ENCODE measurements at places on chromosomes 16 and 17. TPM values are rescaled to one million over a fixed set of nuclear protein-coding genes. Genes with fewer than 3 reads are reported as not detected.

DNA sequence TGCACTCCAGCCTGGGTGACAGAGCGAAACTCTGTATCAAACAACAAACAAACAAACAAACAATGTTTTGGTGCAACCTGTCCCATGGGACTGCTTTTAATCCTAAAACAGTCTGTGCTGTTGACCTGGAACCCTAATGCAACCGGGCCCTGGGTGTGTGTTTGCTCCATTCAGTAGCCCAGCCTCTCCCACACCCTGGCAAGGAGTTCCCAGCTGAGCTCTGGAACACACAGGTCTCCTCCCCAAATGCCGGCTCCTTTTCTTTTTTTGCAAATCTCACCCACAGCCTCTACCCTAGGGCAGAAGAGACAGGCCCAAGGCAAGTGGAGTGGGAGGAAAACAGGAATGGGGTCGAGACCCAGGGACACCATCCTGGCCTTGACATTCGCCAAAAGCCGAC lies 29.8 kb upstream of the RASD1 start:
- no peaks in the 10 kb centered on the region for H3K4me1 ChIP-seq
- H3K36me3 ChIP-seq, result no peaks in the 10 kb centered on the region
- no peak for DNase-seq
- no peak overlapping the region for H3K4me3 ChIP-seq
- no peak overlapping the region for H3K27ac ChIP-seq

- no peak for DNase-seq
- H3K27ac ChIP-seq, result no peak overlapping the region
- H3K4me1 ChIP-seq, result no peaks in the 10 kb centered on the region
- no peaks in the 10 kb centered on the region for H3K27me3 ChIP-seq
- H3K4me3 ChIP-seq, result no peak overlapping the region
- no peaks in the 10 kb centered on the region for H3K36me3 ChIP-seq
These were observed 53.0 kb upstream of the DNAJA2 start for GRCh38 chr16:47026492-47026891.

DNA sequence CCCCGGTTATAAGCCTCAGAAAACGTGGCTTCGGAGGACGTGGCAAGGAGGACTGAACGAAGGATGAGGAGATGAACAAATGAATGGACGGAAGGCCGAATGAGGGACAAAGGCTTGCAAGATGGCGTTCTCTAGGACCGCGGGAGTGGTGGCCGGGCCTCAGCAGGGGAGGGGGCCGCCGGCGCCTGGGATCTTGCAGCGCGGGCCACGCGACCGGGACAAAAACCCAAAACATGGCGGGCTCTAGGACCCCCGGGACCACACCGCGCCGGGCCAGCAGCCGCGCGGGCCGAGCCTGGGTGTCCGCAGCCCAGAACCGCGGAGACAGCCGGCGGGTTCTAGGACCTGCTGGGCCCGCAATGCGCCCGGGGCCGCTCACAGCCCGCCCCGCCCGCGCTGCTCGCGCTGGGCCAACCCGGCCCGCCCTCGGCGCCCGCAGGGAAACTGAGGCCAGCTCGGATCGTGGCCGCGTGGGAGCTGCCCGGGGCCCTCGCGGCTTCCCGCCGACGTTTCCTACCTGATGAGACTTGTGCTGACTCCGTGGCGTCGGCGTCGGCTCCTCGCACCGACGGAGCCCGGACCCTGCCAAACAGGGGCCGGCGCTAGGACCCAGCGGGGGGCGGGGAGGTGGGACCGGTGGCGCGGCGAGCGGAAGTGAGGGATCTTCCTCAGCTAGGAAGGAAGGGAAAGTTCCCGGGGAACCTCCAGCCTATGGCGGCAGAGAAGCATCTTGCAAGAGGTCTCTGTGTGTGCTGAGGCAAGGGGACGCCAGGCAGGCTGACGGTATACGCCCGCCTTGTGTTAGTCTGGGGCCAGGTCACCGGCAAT lies 684 bp downstream of the ZNF668 start:
- peak; percentile 95 for DNase-seq
- H3K27me3 ChIP-seq, result no peaks in the 10 kb centered on the region
- no peaks in the 10 kb centered on the region for H3K4me1 ChIP-seq
- H3K4me3 ChIP-seq, result peak overlapping the region; percentile 98
- peak overlapping the region; percentile 95 for H3K27ac ChIP-seq

- no peaks in the 10 kb centered on the region for H3K36me3 ChIP-seq
- no peaks in the 10 kb centered on the region for H3K27me3 ChIP-seq
- no peak overlapping the region for H3K27ac ChIP-seq
- DNase-seq, result no peak
- no peaks in the 10 kb centered on the region for H3K4me1 ChIP-seq
These were observed 197.4 kb downstream of the ZNF423 start for GRCh38 chr16:49658531-49658930.

DNA sequence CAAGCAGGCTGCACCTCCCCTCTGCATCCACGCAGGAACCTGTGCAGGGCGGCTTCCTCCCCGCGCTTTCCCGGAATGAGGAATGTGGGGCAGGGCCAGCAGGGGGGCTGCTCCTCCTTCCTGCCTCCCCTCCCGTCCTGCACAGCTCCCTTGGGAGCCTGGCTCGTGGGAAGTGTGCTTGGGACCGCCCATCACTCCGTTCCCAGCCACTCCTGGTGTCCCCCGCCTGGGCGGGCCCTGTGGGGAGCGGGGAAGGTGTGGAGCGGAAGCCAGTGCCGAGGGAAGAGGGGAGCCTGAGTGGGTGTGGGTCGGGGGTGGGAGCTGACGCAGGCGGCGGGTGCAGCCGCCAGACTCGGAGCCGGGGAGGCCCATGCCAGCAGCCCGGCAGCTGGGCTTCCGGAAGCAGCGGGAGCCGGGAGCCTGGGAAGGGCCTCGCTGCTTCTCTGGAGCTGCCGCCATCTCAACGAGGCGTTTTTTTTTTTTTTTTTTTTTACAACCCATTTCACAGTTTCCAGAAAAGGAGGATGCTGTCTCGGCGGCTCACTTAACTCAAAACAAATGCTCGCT lies 24.1 kb downstream of the BAHCC1 start:
- peak; percentile 64 for DNase-seq
- H3K4me1 ChIP-seq, result no peaks in the 10 kb centered on the region
- no peak overlapping the region for H3K4me3 ChIP-seq

- H3K27me3 ChIP-seq, result no peaks in the 10 kb centered on the region
- H3K36me3 ChIP-seq, result no peaks in the 10 kb centered on the region
- no peak for DNase-seq
- peak overlapping the region; percentile 54 for H3K4me3 ChIP-seq
- H3K27ac ChIP-seq, result peak overlapping the region; percentile 67
- H3K4me1 ChIP-seq, result peaks cover 5% of the 10 kb centered on the region
These were observed 47.5 kb downstream of the WNT3 start for GRCh38 chr17:46770818-46771560.

DNA sequence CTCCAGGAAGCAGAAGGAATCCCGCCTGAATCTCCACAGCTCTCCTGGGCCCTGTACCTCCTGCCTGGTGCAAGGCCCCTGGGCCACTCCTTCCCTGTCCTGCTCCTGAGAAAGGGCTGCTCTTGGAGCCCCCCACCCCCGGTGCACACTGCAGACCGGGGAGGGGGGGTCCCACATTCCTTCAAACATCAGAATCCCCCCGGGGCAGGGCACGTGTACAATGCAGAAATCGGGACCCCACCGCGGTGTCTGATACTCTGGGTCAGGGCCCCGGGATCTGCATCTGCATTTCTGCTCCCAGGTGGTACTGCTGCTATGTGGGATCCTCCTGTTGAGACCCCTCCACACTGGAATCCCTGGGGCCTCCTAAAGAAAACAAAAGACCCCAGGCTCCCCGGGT lies 99.5 kb upstream of the GSE1 start:
- no peak overlapping the region for H3K4me3 ChIP-seq
- peaks cover 17% of the 10 kb centered on the region for H3K4me1 ChIP-seq
- H3K27ac ChIP-seq, result peak overlapping the region; percentile 98
- no peak for DNase-seq
- no peaks in the 10 kb centered on the region for H3K27me3 ChIP-seq
- H3K36me3 ChIP-seq, result no peaks in the 10 kb centered on the region

- H3K4me3 ChIP-seq, result no peak overlapping the region
- no peak overlapping the region for H3K27ac ChIP-seq
- H3K4me1 ChIP-seq, result no peaks in the 10 kb centered on the region
- no peak for DNase-seq
These were observed 21.8 kb upstream of the LRRC37A3 start for GRCh38 chr17:64941045-64941444.

DNA sequence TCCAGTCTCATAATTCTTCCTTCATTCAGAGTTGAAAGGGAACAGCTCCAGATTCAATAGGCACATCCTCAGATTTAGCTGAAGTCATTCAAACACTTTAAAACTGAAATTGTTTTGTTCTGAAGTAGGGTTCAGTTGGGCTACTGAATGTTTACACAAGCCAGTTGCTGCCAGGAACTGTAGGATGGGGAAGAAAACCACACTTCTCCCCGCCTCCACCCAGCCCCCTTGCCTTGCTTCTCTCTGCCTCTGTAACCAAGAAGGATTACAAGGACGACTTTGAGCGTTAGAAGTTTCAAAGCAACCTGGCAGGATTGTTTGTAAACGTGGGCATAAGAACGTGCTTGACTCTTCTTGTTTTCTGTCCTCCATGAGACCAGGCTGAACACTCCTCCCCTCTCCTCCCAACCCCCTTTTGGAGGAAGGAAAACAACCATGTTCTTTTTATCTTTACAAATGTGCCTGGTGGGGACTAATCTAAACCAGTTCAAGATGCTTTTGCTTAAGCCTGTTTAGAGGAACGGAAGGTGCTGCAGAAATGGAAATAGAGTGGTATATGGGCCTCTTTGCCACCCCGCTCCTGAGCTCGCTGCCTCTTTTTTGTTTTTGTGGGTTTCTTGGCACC lies 287.9 kb downstream of the FTO start:
- no peak overlapping the region for H3K4me3 ChIP-seq
- H3K27ac ChIP-seq, result no peak overlapping the region
- H3K36me3 ChIP-seq, result no peaks in the 10 kb centered on the region
- no peaks in the 10 kb centered on the region for H3K27me3 ChIP-seq
- H3K4me1 ChIP-seq, result no peaks in the 10 kb centered on the region

GRCh38 chr17:81252326-81252986 lies 13.3 kb downstream of the NDUFAF8 start:
- H3K27ac ChIP-seq, result no peak overlapping the region
- DNase-seq, result no peak
- no peaks in the 10 kb centered on the region for H3K4me1 ChIP-seq
- no peaks in the 10 kb centered on the region for H3K27me3 ChIP-seq

The YWHAE gene
- total RNA-seq, result 219 TPM

The MT1A gene
- total RNA-seq, result 127 TPM

The TP53TG3 gene
- total RNA-seq, result not detected

The PABPN1L gene
- total RNA-seq, result not detected

The KRT31 gene
- not detected for total RNA-seq

The MYOCD gene
- 0.07 TPM for total RNA-seq

The SYNGR3 gene
- not detected for total RNA-seq

The KRT25 gene
- not detected for total RNA-seq

The PLA2G10 gene
- total RNA-seq, result not detected

The GUCY2D gene
- not detected for total RNA-seq

The NKD1 gene
- total RNA-seq, result 1.3 TPM

The COX4I1 gene
- 417 TPM for total RNA-seq

The SLC16A11 gene
- 0.84 TPM for total RNA-seq

The SLC16A3 gene
- total RNA-seq, result 4.1 TPM

The ATP6V0C gene
- total RNA-seq, result 100 TPM

The KRT32 gene
- not detected for total RNA-seq

The LGALS9 gene
- 9.4 TPM for total RNA-seq

Data from right lobe of liver (tissue), 6 donors.